Endodermal cell (in vitro differentiated cells): ENCODE measurements at places on chromosomes 1 and 21. TPM values are rescaled to one million over a fixed set of nuclear protein-coding genes. Genes with fewer than 3 reads are reported as not detected.

DNA sequence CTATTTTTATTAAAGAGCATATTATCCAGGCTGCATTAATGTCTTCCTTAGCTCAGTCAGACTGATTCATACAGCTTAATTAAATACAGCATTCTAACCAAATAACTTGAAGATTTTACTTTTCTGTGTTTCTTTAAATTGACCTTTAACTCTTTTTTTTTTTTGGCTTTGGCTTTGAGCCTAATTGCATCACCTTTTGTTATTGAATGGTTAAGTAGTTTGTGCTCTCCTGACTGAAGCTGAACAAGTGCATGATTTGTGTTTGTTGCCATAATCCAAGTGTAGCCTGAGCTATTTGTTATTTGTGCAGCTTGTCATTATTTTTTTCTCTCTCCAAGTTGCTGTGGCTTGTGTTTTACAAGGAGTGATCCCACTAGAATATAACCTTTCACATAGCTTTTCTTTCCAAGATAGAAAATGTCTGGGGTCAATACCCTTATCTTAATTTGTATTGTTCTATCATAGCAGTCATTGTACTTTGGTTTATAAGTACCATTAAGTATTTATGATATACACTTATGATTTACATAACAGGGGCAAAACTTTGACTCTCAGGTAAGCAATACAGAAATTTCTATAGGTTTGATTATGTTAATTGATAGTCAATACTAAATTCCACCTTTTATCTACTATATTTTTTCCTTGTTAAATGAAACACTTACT lies 31.6 kb downstream of the CDC14A start:
- DNase-seq, result no peak

GRCh38 chr21:28832013-28832714 lies 160.5 kb downstream of the LTN1 start:
- DNase-seq, result no peak

DNA sequence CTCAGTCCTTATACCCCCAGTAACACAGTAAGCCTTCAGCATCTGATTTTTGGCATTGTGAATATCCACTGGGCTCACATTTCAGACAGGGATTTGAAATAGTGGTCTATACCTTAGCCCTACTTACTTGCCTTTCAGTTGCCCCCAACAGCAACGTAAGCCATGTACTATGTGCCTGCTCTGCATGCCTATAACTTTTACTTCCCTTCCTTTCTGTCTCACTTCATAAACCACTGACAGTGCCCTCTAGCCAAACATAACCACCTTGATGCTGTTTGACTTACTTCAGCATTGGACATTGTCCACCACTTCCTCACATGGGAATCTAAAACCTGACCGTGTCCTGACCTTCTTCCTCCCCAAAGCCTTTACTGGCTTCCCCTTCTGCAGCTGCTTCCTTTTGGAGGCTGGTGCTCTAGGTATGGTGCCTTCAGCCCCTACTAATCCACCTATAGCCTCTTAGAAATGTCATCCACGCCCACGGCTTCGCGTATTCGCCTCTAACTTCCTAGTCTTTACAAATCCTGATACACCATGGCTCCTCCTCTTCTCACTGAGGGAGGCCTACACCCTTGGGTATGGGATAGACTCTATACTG lies 3.6 kb upstream of the ZNF672 start:
- peak; percentile 22 for DNase-seq

- no peak for DNase-seq
These were observed 159.9 kb downstream of the CENPF start for GRCh38 chr1:214762902-214763301.

- DNase-seq, result no peak
These were observed 13.8 kb downstream of the OLFML3 start for GRCh38 chr1:113993072-113993471.

Gene AIDA
- 136 TPM in 2 replicates for total RNA-seq
